ENCODE measurements at places on chromosomes 12 and 14.

DNA sequence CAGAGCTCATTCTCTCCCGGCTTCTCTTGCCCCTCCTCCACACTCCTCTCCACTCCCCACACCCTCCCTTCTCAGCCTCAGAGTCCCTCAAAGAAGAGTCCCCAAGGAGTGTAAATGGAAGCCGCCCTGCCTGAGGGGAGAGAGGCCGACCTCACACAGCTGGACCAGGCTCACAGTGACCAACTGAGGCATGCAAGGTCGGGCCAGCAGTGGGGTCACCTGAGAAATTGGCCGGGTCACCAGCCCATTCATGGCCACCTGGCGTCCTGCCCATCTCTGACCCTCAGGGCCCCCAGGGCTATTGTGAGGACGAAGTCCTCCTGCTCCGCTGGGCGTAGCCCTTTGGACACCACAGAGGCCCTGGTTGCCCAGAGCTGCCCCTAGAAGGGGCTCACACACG lies 49.5 kb upstream of the NUAK1 start:
- DNase-seq, result no peak

GRCh38 chr12:27922531-27923139 lies 49.9 kb downstream of the PTHLH start:
- DNase-seq, result peak; percentile 85

DNA sequence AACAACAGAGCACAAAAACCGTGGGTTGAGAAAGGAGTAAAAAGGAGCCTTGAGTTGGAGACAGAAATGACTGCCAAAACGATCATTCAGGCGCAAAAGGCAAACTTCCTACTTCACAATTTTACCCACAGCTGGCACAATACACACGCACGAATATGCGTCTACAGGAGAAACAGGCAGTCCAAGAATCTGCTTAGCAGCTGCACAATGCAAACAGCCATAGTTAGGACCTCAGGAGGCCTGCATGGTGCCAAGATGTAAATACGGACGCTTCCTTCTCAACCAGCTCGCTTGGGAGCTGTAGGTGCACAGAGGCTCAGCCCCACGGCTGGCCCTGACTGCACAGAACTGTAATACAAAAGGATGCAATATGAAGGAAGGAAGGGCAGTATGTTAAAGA lies 250.1 kb upstream of the CAND1 start:
- DNase-seq, result no peak

- DNase-seq, result no peak
Observed at GRCh38 chr12:76940671-76941445, 62.0 kb upstream of the CSRP2 start.

DNA sequence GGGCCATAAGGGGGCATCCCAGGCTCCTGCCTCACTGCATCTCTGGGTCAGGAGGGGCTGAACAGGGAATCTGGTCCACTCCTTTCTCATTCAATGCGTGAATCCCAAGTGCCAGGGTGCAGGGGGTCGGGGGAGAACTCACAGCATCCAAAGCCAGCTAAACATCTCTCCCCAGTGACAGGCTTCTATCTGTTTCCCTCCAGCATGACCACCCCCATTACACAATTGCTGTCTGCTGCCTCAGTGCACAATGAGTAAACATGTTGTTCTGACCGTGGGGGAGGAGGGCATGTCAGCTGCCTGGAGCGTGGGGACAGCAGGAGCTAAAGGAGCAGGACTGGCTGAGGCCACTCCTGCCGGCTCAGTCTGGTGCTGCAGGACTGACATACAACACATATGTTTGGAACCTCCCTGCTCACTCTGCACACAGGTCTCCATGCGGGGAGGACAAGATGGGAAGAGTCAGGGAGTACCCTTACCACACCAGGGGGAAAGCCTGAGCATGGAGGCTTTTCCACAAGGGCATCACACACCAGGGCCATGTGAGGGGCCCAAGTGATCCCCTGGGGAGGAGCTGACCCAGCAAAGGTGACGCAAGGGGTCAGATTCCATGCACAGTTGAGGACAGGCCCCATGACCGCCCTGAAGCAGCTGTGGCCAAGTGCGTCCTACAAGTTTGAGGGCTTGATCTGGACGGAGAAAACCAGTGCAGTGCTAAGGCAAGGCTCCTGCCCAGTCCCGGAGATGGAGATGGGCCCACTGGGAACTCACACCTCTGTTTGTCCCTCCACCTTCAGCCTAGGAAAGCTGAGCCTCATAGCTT lies 1.4 kb downstream of the TNS2 start:
- peak; percentile 75 for DNase-seq

All from cardiac fibroblast (primary cell).